Kidney glomerular epithelial cell (primary cell): ENCODE measurements at places on chromosomes 6 and 20.
A peak's percentile ranks its signal among the peaks of the same experiment; 100 is the strongest.

DNA sequence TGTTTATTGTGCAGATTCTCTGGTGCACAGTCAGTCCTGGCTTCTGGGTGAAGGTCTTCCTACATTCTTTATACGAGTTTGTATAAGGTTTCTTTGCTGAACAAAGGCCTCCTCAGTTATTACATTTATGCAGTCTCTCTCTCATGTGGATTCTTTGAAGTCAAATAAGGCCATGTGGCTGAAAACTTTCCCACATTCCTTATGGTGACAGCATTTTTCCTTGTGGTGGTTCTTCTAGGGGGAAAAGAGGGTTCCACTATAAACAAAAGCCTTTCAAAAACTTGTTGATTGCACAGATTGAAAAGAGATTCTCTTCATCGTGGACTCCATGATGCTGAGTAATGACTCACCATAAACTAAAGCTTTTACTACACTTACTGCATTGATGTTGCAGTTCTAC lies 19.2 kb downstream of the ZSCAN12 start:
- no peak for DNase-seq

- peak; percentile 77 for DNase-seq
Observed at GRCh38 chr6:106799031-106799894, 169.9 kb downstream of the QRSL1 start.

- DNase-seq: peak; percentile 23
Observed at GRCh38 chr6:18632670-18633410, 245.7 kb downstream of the RNF144B start.

GRCh38 chr20:51500311-51500710 lies 42.2 kb downstream of the NFATC2 start:
- peak; percentile 0 for DNase-seq

DNA sequence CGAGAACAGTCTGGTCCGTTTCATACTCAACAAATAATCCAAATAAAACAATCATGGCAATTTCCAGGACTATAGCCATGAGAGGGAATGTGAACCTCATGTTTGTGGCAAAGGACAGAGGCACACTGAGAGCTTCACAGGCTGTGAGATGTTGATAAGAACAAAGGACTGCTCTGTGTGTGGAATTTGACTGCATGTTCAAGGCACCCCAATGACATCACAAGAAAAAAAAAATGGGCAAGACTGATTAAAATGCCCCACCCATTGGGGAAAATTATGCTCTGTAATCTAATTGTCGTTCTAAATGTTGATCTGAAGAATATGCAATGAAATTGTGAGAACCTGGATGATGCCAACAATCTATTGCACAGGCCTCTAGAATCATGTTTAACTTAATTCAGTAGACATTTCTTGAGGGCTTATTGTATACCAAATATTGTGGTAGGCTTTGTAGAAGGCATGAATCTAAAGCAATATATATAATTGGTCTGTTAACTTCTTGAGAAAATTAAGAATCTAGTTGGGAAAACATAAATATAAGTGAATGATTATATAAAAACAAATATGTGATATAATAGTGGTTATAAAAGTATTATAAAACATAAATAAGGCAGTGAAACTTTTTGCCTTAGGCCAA lies at the start of gene RHAG:
RHAG (minus strand) TSS at position 127 of the 637 bp plus-strand sequence; CDS start at position 100, 27 bp downstream.
- DNase-seq: no peak

DNA sequence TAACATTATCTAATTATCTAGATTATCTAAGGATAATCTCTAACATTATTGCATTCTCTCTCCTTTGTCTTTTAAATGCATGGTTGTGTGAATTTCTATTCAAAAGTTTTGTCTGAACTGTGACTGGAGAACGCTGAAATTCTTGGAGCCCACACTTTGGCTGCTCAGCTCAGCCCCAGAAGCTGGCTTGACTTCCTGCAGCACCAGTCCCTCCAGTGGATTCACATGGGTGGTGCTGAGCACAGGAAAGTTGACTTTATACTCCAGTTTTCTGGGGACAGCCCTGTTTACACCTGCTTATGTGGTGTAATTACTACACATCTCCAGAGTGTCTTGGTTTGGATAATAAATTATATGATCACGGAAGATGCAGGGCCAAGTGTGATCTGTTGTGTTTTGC lies 255.1 kb upstream of the NOX3 start:
- no peak for DNase-seq

- DNase-seq: no peak
Observed at GRCh38 chr20:36162272-36162966, 7.9 kb downstream of the EPB41L1 start.

GRCh38 chr6:158608221-158608620 lies 36.3 kb downstream of the DYNLT1 start:
- no peak for DNase-seq

DNA sequence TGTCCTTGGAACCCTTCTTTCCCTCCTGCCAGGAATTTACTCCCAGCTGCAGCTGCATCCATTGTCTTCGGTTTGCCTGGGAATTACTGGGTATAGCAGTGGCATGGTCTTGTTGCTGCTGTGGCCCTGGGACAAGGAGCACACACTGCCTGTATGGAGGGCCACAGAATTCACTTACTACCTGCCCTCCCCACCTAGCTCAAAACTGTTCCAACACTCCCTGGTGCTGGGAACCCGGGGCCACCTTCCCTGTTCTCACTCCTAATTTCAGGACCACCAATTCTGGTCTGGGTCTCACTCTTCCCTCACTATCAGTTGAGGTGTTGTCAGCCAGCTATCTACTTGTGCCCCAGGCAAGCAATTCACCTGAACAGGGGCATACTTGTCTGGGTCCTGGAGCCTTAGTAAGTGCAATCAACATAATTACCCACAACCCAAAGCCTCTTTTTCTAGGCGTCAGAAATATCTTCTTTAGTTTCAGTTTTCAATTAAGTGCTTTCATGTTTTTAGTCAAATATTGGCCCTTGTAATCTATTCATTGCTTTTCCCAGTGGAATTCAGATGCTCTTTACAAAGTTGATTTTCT lies 47.2 kb downstream of the METTL24 start:
- no peak for DNase-seq

GRCh38 chr20:62029949-62030348 lies 35.7 kb downstream of the TAF4 start:
- DNase-seq: no peak

- DNase-seq: no peak
Observed at GRCh38 chr20:7775072-7775471, 165.2 kb downstream of the HAO1 start.

DNA sequence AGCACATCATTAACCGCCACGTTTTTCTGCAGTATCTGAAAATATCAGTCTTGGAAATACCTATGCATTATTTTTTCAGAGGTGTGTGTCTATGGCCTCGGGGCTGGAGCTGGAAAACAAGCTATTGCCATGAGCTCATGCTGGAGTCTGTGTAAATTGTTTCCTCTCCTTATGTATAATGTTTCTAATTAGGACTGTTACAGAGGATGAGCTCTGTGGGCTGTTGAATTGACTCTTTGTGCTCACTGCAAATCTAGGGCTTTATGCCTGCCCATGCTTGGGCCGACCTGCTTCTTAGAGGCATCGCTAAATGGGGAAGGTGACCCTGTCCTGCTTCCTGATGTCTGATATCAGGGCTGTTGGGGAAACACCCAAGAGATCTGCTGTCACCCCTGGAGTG lies 80.8 kb upstream of the SLC22A16 start:
- DNase-seq: no peak

DNA sequence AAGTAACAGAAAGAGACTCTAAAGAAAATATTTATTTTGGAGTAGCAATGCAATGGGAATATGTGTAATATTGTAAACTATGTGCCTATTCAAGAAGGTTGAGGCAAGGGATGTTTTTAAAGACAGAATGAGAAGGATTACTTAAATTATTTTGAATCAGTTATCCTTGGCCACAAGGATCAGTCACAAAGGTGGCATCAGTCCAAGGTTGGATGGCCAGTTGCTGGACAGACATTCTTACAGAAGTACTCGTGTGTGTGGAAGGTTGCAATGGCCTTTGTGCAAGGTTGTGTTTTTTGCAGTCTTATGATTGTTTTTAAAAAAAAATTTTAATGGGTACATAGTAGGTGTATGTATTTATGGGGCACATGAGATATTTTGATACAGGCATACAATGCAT lies 2.0 kb downstream of the QRSL1 start:
- no peak for DNase-seq

- DNase-seq: no peak
Observed at GRCh38 chr6:164273491-164273890, 859.0 kb downstream of the QKI start.

- no peak for DNase-seq
Observed at GRCh38 chr6:159094444-159095252, 49.9 kb upstream of the TAGAP start.

GRCh38 chr6:111685526-111685925 lies 79.8 kb upstream of the TRAF3IP2 start:
- no peak for DNase-seq
